ENCODE measurements at places on chromosomes 16 and 17.

GRCh38 chr16:30585022-30585399, 486 bp downstream of the ZNF785 start:
- peak; percentile 30 for DNase-seq

GRCh38 chr16:58046054-58046881, 20.7 kb downstream of the MMP15 start:
- DNase-seq, result no peak

- no peak for DNase-seq
Observed at GRCh38 chr17:877630-878029, 95.5 kb downstream of the MRM3 start.

DNA sequence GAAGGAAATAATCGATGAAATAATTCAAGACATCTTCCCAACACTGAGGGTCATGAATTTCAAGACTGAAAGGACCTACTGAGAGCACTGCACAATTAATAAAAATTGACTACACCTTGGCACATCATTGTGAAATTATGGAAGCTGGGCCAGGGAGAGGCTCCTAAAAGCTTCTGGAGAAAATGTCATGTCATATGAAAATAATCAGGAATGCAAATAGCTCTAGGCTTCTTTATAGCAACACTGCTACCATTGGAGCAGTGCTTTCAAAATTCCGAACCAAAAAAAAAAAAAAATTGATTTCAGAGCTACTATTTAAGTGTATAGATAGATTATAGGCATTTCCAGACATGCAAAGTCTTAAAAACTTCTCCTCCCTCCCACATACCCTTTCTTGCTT, 6.4 kb upstream of the ALOX15B start:
- no peak for DNase-seq

DNA sequence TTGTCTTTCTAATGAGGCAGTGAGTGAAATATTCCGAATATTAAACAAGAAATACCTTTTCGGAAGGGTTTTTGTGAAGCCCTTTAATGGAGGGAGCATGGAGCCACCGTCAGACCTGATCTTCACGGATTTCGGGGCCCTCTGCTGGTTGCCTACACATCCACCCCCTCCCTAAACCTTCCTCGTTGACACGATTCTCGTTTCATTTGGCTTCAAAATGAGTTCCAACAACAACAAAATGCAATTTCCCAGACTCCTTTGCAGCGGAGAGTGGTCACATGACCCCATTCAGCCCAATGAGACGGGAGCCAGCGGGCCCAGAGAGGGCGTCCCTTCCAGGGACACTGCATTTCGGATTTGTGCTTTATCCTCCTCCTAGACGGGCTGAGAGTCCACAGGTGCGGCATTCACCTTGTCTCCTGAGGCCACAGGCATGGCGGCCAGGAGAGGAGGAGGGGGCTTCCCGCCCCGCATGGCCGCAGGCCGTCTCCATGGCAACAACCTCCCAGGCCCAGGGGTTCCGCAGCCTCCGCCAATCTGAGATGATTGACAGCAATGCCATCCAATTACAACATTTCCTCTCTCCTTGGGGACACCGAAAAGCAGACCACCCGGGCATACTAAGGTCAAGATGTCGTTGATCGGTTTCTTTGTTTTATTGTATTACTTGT, 259.8 kb downstream of the C16orf95 start:
- DNase-seq, result no peak

GRCh38 chr16:70402916-70403659, 35.8 kb downstream of the ST3GAL2 start:
- no peak for DNase-seq

GRCh38 chr16:8919089-8919933, 37.2 kb downstream of the LITAFD start:
- DNase-seq, result no peak

DNA sequence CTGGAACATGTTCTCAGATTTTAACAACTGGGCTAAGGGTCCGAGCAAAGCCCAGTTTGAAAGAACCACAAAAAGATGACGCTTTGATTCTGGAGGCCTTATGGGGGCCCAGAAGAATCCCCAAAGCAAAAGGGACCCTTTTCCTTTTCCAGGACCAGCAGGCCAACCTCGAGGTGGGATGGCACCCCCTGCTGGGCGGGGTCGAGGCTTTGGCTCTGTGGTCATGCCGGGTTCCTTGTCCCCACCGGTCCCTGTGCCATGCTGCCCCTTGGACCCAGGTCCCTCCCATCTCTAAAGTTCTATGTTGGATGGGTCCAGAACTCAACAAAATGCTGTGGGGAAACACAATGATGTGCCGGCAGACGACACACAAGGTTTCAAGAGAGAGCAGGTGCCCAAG, 30.9 kb downstream of the TMEM204 start:
- DNase-seq, result no peak

DNA sequence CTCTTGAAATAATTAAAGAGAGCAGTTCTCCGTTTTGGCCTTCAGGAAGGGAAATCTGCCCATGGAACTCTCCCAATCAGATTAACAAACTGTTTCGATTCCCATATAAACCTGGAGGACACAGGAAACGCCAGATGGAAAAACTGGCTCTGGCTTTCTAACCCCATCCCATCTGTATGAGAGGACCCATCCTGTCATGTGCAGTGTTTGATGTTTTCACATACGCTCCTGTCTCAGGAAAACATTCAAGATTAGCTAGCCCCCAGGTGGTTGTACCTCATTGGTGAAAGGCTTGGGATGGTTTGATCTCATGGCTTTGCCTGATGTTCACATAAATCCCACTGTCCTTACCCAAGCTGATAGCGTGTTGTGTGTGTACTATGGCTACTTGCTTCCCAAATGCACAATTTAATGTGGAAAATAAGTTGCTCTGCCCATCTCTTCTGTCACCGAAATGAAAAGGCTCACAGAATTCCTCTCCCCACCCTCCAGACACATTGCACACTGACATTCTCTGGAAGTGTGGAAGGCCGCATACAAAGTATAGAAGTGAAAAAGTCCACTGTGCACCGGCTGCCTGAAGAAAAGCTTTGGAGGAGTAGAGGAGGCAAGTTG, 18.2 kb upstream of the ERN1 start:
- DNase-seq, result peak; percentile 43

- DNase-seq, result no peak
Observed at GRCh38 chr17:55584055-55584685, 72.9 kb upstream of the SMIM36 start.

DNA sequence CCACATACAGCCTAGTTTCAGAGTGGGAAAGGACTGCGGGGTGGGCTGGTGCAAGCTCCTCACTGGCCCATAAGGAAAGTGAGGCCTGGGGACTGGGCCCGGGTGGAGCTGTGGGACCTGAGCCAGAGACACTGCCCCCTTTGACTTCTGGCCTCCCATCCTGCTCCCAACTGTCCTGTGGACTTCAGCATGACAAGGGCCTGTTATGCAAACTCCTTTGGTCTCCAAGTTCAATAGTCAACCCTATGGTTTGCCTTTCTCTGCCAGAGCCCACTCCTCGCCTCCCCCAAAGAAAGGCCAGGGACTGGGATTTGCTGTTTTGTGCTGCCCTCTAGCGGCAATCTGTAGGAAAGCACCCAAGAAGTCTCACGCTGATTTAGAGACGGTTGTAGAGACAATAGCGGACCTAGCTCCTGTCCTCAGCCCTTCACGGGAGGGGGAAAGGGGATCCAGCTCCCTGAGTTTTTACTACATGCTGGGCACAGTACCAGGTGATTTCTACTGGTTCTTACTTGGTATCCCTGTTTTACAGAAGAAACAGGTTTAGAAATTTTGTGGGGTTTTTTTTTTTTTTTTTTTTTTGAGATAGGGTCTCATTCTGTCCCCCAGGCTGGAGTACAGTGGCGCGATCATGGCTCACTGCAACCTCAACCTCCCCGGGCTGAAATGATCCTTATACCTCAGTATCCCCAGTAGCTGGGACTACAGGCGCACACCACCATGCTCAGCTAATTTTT, 1.2 kb upstream of the TLCD3B start:
- DNase-seq, result peak; percentile 76

DNA sequence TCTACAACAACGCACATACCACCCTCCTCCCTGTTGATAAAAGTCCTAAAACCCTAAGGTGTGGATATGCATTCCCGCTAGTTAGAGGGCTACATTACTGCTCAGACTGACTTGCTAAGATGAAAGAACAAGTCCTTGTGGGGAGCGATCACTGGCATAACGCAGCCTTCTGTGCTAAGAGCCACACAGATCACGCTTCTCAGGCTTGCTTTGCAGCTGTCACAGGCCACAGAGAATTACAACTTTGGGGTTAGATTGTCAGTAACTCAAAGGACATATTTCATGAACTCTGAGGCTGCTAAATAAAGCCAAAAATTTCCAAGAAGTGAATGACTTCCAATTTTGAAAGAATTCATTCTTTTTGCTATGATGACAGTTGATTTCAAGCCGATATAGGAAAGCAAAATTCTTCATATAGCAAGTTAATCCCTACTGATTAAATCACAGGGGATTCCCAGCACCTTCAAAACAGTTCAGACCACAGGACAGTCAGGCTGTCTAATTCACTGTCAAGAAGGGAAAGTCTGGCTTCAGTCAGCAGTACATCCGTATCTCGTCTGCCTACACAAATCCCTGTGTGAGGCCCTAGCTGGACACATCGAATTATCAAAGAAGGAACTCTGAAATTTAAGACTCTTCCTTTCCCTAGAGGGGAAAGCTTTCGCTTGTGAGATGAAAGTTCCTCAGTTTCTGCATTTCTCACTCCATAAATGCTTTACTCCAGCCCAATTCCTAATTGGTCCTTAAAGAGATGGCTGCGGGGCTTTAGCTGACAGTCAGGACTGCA, 107.1 kb downstream of the VPS53 start:
- DNase-seq, result no peak

- DNase-seq, result no peak
Observed at GRCh38 chr16:23564575-23565363, 7.2 kb downstream of the UBFD1 start.

- no peak for DNase-seq
Observed at GRCh38 chr16:26247063-26247462, 555.3 kb downstream of the HS3ST4 start.

DNA sequence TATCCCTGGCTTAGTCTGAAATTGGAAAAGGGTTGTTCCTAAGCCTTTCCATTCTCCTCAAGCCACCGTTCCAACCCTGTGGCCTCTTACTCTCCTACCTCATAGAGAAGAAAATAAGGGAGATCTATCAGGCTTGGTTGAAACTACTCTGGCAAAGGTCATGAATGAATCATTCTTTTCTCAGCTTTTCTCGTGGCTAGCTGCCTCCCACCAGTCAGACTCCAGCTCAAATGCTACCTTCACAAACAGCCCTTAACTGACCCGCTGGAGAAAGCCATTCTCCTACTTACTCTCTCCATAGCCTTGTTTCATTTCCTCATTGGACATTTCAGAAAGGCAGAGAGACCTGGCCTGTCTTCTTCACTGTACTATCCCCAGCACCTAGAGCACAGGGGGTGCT, 8.9 kb downstream of the MYH10 start:
- no peak for DNase-seq

GRCh38 chr17:80931421-80932265, 60.0 kb upstream of the CHMP6 start:
- no peak for DNase-seq

GRCh38 chr16:78376452-78376851, 277.0 kb downstream of the WWOX start:
- no peak for DNase-seq

- no peak for DNase-seq
Observed at GRCh38 chr17:75588596-75589011, 1.0 kb downstream of the MYO15B start.

DNA sequence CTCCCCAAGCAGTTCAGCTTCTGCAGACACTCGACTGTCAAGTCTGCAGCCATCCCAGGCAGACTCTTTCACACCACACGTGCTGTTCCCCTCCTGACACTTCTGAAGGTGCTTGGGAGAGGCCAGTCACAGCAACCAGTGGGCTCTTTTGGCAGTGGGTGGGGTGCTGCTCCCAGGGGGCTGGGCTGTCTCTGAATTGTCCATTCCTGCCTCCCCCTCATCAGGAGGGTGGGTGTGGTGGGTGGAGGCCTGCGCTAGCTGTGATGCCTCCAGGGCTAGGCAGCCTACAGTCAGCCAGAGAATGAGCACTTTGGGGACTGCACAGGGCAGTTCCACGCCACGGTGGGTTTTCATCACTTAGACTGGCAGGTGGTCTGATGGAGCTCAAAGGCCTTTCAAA, 10.3 kb downstream of the STARD3 start:
- DNase-seq, result no peak

- DNase-seq, result peak; percentile 60
Observed at GRCh38 chr17:28953444-28954118, 2.3 kb upstream of the PHF12 start.

- DNase-seq, result peak; percentile 16
Observed at GRCh38 chr17:42459256-42459800, 650 bp downstream of the ATP6V0A1 start.

DNA sequence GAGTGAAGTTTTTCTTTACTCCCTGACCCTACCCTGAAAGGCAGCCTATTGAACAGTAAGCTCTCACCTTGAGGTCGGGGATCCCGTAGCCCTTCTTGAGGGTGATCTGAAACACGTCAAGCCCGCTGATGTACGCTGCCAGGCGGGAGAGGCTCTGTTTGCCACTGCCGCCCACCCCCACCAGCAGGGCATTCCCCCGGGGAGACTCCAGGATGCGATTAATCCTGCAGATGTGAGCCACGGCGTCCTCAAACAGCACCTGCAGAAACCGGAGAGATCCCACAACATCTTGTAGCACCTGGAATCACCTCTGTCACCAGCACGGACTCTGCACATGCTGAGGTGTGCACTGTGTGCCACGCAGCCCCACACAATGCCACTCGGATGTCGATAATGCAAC, 96.8 kb downstream of the PGS1 start:
- DNase-seq, result no peak

DNA sequence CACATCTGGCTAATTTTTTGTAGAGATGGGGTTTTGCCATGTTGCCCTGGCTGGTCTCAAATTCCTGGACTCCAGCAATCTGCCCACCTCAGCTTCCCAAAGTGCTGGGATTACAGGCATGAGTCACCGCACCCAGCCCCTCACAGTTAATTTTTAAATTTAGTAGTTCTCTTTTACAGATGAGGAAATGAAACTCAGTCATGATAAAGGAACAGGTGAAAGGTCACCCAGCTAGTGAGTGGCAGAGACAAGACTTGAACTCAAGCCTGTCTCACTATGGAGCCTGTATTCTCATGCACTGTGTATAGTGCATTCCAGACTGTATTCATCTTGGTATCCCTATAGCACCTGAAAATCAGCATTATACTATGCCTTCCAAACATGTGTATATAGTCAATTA, 77.1 kb upstream of the WSB1 start:
- DNase-seq, result no peak

- DNase-seq, result no peak
Observed at GRCh38 chr17:12362853-12363455, 302.7 kb upstream of the MYOCD start.

- no peak for DNase-seq
Observed at GRCh38 chr17:38746849-38747462, 1.2 kb downstream of the PCGF2 start.

All from activated CD4-positive, alpha-beta T cell treated with anti-CD3 and anti-CD28 coated beads, Interleukin-10, Interleukin-2, amounts not matched to agents 100 ng/mL and 50 ng/mL, durations not matched to agents 16 hours and 8 hours (primary cell).